ENCODE measurements at places on chromosomes 1 and 21.
A peak's percentile ranks its signal among the peaks of the same experiment; 100 is the strongest.

- no peak for DNase-seq
These were observed 93.0 kb downstream of the VWA5B1 start for GRCh38 chr1:20383631-20384030.

DNA sequence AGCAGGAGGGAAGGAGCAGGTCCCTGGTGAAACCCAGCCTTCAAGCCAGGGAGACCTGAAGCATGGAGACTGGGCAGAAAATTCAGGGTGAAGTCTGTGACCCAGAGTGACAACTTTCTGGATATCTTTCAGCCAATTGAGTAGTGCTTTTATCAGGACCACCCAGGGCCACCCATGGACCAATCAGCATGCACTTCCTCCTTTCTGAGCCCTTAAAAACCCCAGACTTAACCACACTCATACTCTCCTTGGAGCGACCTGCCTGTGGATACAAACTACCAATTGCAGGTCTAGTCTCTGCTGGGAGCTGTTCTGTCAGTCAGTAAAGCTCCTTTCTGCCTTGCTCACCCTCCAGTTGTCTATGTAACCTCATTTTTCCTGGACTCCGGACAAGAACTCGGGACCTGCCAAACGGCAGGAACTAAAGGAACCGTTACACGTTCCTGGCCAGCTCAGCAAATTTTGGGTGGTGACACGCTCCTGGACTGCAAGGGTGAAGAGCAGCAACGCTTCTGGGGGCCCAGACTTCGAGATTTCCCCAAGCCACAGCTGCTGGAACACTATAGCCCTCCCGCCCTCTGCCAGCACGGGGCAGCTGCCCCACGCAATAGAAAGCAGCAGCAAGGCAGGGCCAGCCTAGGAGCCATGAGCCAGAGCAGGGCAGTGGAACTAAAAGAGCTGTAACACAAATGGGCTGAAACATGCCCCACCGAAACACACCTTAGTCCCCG lies 1183.4 kb downstream of the AMY1C start:
- DNase-seq, result no peak

DNA sequence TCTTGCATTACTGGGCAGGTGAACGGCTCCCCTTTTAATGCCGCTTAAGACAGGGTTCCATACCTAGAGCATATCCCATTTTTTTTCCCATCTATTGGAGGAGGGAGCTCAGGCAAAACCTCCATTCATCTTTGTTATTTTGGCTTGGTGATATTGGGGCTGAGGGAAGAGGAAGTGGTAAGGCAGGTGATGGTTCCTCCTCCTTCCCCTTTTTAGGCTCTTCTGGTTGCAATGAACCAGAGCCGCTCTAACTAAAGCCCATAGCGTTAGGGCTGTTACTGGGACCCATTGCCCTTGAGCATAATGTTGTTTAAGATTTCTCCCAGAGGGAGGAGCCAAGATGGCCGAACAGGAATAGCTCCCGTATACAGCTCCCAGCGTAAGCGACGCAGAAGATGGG lies 21.1 kb downstream of the PYHIN1 start:
- no peak for DNase-seq

- DNase-seq, result no peak
These were observed 1.4 kb downstream of the NPPB start for GRCh38 chr1:11857164-11857851.

DNA sequence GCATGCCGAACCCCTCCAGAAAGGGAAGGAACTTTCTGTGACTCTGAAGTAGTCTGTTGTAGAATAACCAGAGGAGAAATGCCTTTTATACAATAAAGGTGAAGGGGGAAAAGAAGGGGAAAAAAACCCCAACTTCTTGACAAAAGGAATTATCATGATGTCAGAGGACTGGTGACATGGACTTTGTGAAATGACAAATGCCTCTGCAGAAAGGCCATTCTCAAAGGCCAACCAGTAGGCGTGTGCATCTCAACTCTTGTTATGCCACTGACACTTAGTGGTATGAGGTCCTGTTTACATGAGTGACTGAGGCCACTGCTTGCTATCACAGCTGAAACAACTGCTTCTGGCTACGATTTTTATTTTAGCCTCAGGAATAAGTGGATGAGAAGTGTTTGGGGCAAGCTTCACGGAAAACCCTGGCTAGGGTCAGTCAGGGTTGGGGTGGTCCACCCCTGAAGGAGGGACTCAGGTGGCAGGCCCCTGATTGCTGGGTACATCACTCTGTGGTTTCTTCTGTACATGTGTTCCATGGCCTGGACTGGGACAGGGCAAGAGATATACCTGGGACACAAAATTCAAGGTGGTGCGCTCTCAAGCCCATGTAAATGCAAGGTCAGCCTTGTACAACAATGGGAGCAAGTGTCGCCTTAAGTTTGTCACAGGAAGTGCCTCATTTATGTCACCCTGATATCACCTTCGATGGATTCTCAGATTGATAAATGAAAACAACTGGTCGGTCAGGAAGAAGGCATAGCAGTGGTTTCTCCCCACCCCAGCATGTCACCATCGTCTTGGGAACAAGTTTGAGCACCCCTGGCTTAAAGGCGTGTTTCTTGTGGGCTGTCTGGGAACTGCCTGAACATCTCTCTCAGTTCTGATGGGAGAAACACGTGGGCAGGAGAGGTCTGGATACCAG lies 12.4 kb downstream of the RUNX1 start:
- DNase-seq, result no peak

- DNase-seq, result no peak
These were observed 4.6 kb downstream of the LRRC8C start for GRCh38 chr1:89637496-89637895.

- DNase-seq, result no peak
These were observed 64.1 kb downstream of the MIS18A start for GRCh38 chr21:32214654-32215305.

- no peak for DNase-seq
These were observed 176.7 kb downstream of the OLFM3 start for GRCh38 chr1:101820071-101820470.

DNA sequence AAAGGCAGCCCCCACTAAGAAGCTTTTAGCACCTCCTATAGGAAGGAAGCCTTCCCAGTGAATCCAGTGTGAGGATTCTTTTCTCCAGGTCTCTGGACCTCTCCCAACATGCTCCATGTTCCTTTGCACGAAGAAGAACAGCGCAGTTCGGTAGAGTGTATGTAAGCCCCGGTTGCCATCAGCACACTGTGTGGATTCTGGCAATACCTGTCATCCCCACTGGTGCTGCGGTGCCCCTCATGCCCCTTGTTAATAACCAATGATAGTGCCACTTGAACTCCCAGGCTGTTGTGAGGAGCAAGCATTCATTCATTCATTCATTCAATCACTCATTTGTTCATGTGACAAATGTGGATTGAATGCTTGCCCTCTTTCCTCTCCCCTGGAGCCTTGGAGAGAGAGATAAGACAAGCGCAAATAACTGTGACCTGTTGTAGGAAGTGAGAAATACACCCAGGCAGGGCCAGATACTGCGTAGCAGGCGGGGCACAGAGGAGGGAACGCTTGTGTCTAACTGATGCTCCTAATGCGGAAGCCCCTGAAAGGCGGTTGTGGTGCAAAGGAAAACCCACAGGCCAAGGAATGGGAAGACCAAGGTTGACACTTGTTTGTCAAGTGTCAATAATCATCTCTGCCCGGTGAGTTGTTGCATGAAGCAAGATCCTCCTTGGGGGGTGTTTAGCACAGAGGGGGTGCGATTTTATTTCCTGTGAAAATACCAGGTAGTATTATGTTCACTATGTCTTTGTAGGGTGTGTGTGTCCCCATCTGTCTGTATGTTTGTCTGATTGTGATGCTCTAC lies 9.8 kb downstream of the LGR6 start:
- DNase-seq, result no peak

GRCh38 chr1:153775458-153776327 lies 486 bp downstream of the SLC27A3 start:
- peak; percentile 41 for DNase-seq

DNA sequence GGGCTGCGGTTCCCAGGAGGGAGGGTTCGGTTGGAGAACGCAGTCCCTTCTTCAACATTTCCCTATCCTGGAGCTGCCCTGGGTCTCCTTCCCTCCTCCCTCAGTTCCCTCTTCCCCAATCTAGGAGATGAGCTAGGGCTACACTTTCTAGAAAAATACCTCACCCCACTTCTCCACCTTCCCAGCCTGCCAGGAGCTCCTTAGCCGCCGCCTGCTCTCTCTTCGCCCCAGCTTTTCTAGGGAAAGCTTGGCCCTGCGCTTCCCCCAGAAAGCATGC lies 488 bp upstream of the ADAMTS1 start:
- DNase-seq, result no peak

GRCh38 chr1:185567440-185567839 lies 166.8 kb upstream of the HMCN1 start:
- no peak for DNase-seq

DNA sequence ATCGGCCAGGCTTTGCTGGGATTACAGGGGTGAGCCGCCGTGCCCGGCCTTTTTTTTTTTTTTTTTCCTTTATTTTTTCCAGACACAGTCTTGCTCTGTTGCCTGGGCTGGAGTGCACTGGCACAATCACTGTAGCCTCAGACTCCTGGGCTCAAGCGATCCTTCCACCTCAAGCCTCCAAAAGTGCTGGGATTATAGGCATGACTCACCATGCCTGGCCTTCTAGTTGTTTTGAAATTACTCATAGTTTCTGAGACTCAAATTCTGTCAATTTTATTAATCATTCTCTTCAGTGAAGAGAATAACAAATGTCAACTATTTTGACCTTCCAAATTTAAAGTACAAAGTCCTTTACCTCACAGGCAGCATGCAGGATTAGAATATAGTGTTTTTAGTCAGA lies 374.5 kb downstream of the PLA2G4A start:
- DNase-seq, result no peak

GRCh38 chr1:109714661-109715372 lies 2.8 kb downstream of the GSTM5 start:
- DNase-seq, result no peak

DNA sequence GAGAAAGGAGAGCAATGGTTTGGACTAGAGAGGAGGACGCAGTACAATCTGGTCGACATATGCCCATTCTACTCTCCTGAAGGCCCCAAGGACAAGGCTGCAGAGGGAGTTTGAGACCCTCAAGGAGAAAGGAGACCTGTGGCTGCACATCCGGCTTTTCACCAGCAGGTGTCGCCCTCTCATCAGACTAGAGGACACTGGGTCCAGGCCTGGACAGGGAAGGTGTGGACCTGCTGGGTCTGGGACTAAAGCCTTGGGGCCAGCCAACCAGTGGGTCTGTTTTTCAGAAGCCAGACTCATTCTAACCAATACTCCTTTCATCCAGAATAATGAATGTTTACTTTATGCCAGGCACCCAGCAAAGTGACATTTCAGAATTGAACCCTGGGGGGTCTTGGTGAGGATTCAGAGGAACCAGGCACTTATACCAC lies 5.0 kb downstream of the SRARP start:
- peak; percentile 45 for DNase-seq

DNA sequence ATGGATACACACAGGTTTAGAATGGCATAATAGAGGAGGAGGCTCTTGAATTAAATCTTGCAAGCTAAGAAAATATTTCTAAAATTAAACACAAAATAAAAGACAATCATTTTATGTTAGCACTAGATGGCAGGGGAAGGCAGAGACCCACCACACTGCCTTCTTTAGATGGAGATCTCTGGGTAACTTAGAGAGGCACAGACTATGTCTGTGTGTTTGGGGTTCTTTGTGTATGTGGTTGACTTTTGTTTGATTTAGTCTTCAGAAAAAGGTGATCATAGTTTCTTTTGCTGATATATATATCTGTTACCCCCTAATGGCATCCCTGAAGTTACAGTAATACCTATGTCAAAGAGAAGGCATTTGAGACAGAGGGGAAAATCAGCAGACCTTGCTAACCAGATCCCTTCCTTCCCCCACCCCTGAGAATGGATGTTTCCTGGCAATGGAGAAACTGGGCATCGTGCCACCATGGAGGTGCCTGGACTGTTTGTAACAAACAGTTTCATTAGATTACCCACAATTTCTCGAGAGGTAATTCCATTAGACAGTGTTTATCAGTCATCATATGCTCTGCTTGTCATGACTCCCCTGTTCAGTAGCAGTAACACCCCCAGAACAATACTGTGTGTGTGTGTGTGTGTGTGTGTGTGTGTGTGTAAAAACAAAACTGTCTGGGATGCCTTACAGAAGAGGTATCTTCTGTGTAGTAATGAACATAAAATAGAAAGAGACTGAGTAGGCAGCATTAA lies 228.3 kb upstream of the DEPDC1 start:
- DNase-seq, result no peak

GRCh38 chr1:52424231-52424636 lies 19.8 kb downstream of the PRPF38A start:
- no peak for DNase-seq

DNA sequence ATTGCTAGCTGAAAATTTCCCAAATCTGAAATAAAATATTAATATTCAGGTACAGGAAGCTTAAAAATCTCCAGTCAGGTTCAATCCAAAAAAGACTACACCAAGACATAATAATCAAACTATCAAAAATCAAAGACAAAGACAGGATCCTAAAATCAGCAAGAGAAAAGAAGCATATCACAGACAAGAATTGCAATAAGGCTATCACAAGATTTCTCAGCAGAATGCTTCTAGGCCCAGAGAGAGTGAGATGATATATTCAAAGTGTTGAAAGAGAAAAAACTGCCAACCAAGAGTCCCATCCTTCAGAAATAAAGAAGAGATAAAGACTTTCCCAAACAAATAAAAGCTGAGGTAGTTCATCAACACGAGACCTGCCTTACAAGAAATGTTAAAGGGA lies 5.0 kb upstream of the SELP start:
- no peak for DNase-seq

DNA sequence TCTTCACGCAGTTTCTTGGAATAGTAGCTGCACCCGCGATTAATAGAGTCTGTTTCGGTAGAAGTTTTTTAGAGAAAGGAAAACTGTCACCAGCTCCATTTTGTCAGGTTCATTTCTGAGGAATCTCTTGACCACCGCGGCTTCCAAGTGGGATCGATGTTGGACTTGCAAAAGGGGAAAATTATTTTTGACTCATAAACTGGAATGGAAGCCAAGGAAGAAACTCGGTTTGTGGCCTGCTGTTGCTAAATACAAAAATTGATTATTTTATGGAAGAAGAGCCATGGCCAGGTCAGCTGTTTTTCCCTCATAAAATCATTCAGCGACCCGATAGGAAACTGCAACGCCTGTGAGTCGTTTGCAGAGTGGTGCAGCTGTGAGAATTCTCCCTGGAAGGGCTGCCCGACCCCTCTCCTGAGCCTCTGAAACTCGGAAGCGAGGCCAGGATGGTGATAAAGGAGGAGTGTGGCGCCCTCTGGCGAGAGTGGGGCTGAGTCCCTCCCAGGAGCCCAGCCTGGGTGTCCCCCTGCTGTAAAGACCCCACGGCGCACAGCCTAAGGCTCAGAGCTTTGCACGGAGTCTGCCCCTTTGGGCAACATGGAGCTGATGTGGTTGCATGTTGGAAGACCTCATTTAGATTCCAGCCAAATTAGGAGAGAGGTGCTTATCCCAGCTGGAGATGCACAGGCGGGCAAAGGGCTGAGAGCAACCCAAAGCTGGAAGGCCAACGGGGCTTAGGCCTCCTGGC lies 83.6 kb upstream of the SLC25A33 start:
- peak; percentile 37 for DNase-seq

- DNase-seq, result no peak
These were observed 43.8 kb upstream of the EDARADD start for GRCh38 chr1:236350308-236350707.

GRCh38 chr1:41900603-41901444 lies 17.9 kb downstream of the HIVEP3 start:
- DNase-seq, result no peak

Measured in stimulated activated CD4-positive, alpha-beta T cell treated with anti-CD3 and anti-CD28 coated beads, TNF-alpha, amount 100 ng/mL, for 1 hour (primary cell).